ENCODE measurements at places on chromosomes 6 and 20. TPM values are rescaled to one million over a fixed set of nuclear protein-coding genes. Genes with fewer than 3 reads are reported as not detected.

DNA sequence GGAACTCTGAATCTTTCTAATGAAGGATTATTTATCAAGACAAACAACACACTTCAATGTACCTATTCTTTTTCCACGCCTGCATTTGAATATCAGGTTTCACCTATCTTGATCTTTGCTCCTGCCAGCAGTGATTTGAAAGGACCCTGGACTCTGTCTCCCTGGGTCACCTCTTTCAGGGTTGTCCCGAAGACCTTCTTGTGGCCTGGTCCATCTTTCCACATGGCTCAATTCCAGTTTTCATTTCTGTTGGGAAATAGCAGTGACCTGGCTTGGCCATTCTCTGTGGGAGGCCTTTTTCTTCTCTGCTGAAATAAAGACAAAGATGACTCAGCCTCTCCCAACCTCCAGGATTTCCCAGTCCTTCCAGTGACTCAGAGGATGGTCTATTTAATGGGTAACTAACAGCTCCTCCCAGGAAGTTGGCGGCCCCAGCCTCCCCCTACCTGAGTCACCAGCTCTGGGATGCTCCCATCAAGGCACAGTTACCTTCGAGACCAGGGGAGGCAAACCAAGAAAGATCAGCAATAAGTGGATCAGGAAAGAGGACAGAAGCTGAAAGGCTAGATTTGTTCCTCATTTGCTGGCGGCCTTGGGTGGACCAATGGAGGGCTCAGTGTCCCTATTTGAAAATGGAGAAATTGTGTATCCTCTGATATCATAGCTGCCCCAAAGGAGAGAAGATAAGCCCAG, 120.2 kb upstream of the RNF24 start:
- no peak overlapping the region for H3K27ac ChIP-seq
- no peak for DNase-seq
- no peaks in the 10 kb centered on the region for H3K36me3 ChIP-seq
- H3K4me3 ChIP-seq, result no peak overlapping the region
- H3K4me1 ChIP-seq, result peaks cover 7% of the 10 kb centered on the region

The TSPO2 gene
- not detected for total RNA-seq

DNA sequence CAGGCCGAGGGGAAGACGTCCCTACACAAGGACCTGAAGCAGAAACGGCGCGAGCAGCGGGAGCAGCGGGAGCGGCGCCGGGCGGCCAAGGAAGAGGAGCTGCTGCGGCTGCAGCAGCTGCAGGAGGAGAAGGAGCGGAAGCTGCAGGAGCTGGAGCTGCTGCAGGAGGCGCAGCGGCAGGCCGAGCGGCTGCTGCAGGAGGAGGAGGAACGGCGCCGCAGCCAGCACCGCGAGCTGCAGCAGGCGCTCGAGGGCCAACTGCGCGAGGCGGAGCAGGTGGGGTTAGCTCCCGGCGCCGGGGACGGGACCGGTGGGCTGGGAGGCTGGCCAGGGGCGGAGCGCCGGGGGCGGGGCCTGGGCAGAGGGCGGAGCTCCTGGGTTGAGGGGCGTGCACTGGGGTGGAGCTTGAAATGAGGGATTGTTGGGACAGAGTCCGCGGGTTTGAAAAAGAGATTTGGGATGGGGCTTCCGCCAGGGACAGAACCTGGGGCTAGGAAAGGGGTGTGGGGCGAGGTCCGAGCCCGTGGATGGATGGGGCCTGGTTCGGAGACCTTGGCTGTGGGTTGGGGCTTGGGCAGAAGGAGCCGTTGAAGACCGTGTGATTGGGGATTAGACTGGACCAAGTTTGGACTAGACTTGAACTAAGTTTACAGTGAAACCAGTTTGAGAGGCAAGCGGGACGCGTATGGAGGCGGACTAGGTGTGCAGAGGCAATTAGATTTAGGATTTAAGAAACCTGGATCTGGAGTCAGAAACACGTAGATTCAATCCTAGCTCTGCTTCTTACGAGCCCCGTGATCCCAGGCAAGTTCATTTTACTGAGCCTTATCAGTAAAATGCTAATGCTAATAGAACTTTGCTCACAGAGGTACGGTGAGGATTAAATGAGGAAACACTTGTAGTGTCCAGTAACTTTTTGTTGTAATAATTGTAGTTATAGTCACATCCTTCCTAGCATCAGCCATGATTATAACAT, 20.9 kb downstream of the DEF6 start:
- H3K27ac ChIP-seq, result no peak overlapping the region
- no peaks in the 10 kb centered on the region for H3K36me3 ChIP-seq
- DNase-seq, result peak; percentile 97
- no peaks in the 10 kb centered on the region for H3K4me1 ChIP-seq

DNA sequence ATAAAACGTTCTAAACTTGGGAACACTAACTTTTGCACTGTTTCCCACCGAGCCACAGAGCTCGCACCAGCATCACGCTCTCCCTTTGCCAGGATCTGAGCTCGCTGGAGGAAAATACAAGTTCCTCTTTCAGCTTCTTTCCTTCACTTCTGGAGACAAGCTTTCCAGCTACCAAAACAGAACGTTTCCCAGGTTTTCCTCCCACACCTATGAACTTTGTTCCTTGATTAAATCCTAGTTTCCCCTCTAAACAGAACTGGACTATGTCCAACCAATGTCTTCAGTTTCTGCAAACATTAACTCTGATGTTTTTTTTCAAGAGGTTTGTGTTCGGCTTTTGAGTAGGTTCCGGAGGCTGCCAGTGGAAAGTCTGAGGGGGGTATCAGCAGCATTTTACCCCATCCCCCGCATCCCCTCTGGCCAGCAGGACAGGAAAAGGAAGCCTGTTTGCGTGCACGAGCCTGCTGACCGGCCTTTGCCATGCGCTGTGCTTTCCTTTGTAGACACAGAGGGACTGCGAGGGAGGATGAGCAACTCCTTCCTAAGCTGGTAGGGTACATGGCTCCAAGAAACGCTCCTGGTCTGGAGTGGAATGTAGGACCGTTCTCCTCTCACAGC, 135.5 kb downstream of the LY86 start:
- H3K27me3 ChIP-seq, result no peaks in the 10 kb centered on the region
- H3K4me3 ChIP-seq, result no peak overlapping the region
- peaks cover 33% of the 10 kb centered on the region for H3K4me1 ChIP-seq
- no peak overlapping the region for H3K27ac ChIP-seq
- H3K36me3 ChIP-seq, result no peaks in the 10 kb centered on the region

The GCLC gene
- total RNA-seq, result 26.0 TPM

The RBL1 gene
- 21.3 TPM for total RNA-seq

GRCh38 chr6:111478749-111479148, 4.3 kb downstream of the REV3L start:
- H3K4me1 ChIP-seq, result peaks cover 41% of the 10 kb centered on the region
- H3K36me3 ChIP-seq, result no peaks in the 10 kb centered on the region
- H3K27me3 ChIP-seq, result peaks cover 55% of the 10 kb centered on the region
- no peak overlapping the region for H3K27ac ChIP-seq
- peak overlapping the region; percentile 12 for H3K4me3 ChIP-seq

DNA sequence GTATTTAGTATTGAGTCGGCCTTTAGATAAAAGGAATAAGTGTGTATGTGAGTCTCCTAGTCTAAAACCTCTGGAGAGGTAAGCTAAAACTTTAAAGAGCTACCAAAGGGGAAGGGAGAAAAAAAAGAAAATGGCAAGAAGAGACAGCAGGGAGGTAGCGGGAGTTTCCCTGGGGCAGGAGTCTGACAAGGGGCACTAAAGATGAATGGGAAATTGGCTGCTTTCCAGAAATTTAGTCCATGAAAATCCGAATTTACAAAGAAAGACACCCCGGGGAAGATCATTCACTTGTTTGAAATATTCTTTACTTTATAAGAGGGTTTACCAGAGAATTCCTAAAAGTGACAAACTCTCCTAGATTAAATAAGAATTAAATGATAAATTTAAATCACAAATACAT, 19.3 kb downstream of the RMND1 start:
- H3K4me3 ChIP-seq, result no peak overlapping the region
- peaks cover 13% of the 10 kb centered on the region for H3K4me1 ChIP-seq
- no peaks in the 10 kb centered on the region for H3K27me3 ChIP-seq
- H3K36me3 ChIP-seq, result peaks cover 14% of the 10 kb centered on the region
- DNase-seq, result no peak

DNA sequence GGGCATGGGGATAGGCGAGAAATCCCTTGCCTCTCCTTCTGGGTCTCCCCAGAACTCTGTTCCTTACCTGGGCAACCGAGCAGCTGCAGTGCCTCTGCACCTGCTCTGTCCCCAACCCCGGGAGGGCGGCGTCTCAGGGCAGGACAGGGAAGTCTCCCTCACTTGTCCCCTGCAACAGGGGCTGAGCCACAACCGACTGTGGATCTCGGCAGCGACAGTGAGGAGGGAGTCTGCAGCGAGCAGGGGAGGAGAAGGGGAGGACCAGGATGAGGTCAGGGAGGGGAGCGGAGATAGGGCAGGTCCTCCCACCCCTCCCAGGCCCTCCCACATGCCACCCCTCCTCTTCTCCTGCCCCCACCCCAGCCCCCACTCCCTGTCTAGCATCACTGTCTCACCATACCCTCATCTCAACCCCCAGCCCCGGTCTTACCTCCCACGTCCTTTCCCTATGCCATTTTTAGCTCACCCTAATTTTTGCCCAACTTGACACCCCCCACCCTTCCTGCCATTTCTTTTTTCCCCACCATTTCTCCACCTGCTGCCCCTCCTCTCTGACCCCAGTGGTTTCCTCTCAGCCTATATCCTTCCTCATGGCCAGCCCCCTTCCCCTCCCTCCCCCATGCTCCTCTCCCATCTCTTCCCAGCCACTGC, at the start of gene TNXB:
Gene TNXB, minus strand, starts transcription at position 225 of the 651 bp plus-strand sequence. CDS start 11,140 bp downstream, outside the sequence.
- no peak within 1 kb of the TSS for H3K27ac ChIP-seq
- H3K27me3 ChIP-seq, result peaks cover 16% of the 10 kb centered on the region
- no peaks in the 10 kb centered on the region for H3K36me3 ChIP-seq
- peaks cover 15% of the 10 kb centered on the region for H3K4me1 ChIP-seq
- no peak for DNase-seq

- no peaks in the 10 kb centered on the region for H3K36me3 ChIP-seq
- no peak overlapping the region for H3K4me3 ChIP-seq
- H3K27me3 ChIP-seq, result no peaks in the 10 kb centered on the region
- no peak for DNase-seq
- no peak overlapping the region for H3K27ac ChIP-seq
Measured at GRCh38 chr6:27168586-27169443, 78.7 kb upstream of the PRSS16 start.

DNA sequence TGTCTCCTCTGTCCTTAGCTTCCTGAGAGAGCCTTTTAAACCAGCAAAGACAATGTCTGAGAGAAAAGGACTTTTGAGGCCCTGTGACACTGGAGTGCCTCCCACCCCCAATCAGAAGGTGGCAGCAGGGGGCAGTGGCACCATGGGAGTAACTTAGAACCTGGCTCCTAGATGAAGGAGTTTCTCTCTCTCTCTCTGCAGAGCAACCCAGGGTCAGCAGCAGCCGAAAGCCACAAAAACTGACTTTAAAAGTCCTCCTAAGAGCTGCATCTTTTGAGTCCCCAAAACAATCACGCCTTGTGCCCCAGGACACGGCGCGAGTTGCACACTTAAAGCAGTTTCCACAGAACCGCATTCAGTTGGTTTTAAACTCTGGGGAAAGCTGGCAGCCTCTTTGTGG, 5.3 kb upstream of the TCP11 start:
- H3K4me1 ChIP-seq, result peaks cover 31% of the 10 kb centered on the region
- H3K27me3 ChIP-seq, result no peaks in the 10 kb centered on the region
- peak; percentile 71 for DNase-seq
- H3K27ac ChIP-seq, result no peak overlapping the region
- H3K4me3 ChIP-seq, result no peak overlapping the region

GRCh38 chr6:167148021-167148420, 9.8 kb downstream of the GPR31 start:
- no peak overlapping the region for H3K4me3 ChIP-seq
- peaks cover 23% of the 10 kb centered on the region for H3K27me3 ChIP-seq
- DNase-seq, result no peak
- H3K27ac ChIP-seq, result no peak overlapping the region
- no peaks in the 10 kb centered on the region for H3K36me3 ChIP-seq

GRCh38 chr20:46191611-46192010, 73.5 kb downstream of the CD40 start:
- no peaks in the 10 kb centered on the region for H3K36me3 ChIP-seq
- peaks cover 17% of the 10 kb centered on the region for H3K4me1 ChIP-seq
- no peaks in the 10 kb centered on the region for H3K27me3 ChIP-seq
- no peak for DNase-seq
- no peak overlapping the region for H3K27ac ChIP-seq

The TBXT gene
- not detected for total RNA-seq

DNA sequence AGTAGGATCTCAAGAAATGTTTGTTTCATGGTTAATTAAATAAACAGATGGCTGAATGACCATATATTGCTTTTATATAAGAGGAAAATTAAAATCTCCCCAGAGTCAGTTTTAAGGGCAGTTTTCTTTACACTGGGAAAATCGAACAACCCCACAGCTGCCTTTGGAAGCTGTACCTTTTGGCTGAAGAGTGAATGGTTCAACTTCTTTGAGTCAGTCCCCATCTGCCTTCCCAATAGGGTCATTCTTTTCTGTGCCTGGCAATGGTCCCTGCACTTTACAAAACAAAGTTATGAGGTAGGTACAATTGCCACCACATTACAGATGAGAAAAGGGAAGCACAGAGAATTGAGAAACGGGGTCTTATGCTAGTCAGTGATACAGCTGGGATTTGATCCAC, 39.5 kb downstream of the TSHZ2 start:
- H3K27ac ChIP-seq, result no peak overlapping the region
- no peak for DNase-seq
- no peaks in the 10 kb centered on the region for H3K36me3 ChIP-seq
- no peaks in the 10 kb centered on the region for H3K4me1 ChIP-seq

GRCh38 chr6:142926494-142927270, 18.3 kb downstream of the HIVEP2 start:
- H3K27me3 ChIP-seq, result peaks cover 44% of the 10 kb centered on the region
- peak; percentile 80 for DNase-seq
- no peaks in the 10 kb centered on the region for H3K36me3 ChIP-seq
- H3K4me1 ChIP-seq, result peaks cover 3% of the 10 kb centered on the region

The ZSCAN23 gene
- total RNA-seq, result 20.4 TPM

DNA sequence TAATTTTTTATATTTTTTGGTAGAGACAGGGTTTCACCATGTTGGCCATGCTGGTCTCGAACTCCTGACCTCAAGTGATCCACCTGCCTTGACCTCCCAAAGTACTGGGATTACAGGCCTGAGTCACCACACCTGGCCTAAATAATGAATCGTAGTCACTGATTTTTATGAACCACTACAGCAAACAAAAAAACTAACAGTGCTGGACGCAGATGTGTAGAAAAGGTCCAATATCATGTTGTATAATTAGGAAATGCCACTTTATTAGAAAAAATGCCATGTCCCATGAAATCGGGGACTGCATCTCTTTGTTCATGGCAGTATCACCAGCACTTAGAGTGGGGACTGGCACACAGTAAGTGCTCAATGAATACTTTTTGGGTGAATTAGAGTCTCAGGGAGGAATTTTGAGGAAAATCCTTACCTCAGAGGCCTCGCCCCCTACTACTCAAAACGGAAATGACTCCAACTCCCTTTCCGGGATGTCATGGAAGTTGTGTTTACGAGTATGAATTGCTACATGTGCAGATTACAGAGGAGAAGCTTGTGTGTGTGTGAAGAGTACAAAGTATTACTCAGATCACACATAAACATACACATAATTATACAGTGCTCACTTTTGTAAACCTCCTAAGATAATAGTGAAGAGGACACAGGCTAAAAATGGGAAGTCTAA, 43.6 kb upstream of the FAM50B start:
- peaks cover 15% of the 10 kb centered on the region for H3K4me1 ChIP-seq
- H3K27me3 ChIP-seq, result no peaks in the 10 kb centered on the region
- H3K36me3 ChIP-seq, result no peaks in the 10 kb centered on the region

The KCNK5 gene
- 5.7 TPM for total RNA-seq

The MAP7 gene
- total RNA-seq, result 8.9 TPM

The PRDM1 gene
- 0.37 TPM for total RNA-seq
